Muscle of arm (tissue), 14 donors: ENCODE measurements at places on chromosomes 13 and 19.

DNA sequence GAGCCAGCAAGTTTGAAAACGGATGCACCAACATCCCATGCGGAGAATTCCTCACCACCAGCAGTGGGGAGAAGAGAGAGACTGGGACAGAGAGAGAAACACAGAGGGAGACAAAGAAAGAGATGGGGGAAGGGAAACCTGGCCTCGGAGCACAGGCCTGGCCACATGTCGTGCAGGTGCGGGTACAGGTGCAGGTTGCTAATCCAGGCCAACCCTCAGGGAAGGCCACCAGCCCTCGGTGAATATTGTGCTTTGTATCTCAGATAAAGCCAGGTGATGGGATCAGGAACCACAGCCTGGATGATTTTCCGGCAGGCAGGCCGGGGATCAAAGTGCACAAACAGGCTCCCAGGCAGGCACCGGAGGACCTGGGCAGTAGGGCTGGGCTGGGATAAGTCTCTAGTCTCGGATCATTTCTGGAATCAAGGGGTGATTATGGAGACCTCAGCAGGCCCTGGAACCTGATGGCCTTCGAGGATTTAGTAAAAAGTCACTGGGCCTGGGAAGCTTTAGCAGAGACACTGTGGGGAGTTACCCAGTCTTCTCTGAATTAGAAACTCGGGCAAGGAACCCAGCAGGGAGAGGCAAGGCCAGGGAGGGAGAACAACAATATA, 3.7 kb downstream of the GAS6 start:
- no peak for DNase-seq

GRCh38 chr19:13459351-13459750, 46.9 kb downstream of the CACNA1A start:
- no peak for DNase-seq

DNA sequence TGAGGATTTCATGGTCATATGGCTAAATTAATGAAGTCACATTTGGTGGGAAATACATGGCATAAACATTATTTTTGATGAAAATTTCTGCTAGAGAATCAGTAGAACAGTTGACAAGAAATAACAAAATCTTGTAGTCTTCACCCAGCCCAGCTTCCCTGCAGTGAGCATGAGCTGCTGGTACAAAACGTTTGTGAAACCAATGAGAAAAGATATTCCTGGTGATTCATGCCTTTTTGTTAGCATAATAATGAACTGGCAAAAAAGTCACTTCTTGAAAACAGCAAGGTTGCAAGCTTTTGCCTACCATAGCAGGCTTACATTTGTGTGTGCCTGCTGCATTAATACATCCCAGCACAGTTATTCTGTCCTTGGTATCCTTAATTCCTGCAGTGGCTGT, 475.9 kb upstream of the HTR2A start:
- no peak for DNase-seq

GRCh38 chr19:1362387-1363257, 21.1 kb upstream of the NDUFS7 start:
- DNase-seq, result no peak

GRCh38 chr19:44818466-44819031, 9.6 kb downstream of the BCAM start:
- no peak for DNase-seq

- peak; percentile 87 for DNase-seq
Measured at GRCh38 chr19:46944918-46945628, 74.6 kb upstream of the NPAS1 start.

DNA sequence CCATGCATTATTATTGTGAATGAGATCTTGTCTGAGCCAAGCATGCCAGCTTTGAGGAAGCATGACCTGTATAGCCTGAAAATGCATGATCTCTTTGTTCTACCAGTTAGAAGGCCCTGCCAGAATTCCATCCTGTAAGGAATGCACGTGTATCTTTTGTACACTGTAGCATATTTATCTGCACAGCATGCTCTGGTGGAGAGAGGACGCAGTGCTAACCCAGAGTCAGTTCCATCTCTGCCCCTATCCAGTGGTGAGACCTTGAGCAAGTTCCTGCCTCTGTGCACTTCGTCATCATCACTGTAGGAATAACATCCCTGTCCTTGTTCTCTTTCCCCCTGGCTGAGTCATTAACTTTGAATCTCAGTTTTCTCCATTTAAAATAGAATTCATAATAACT, 233.8 kb downstream of the SLC7A1 start:
- no peak for DNase-seq

DNA sequence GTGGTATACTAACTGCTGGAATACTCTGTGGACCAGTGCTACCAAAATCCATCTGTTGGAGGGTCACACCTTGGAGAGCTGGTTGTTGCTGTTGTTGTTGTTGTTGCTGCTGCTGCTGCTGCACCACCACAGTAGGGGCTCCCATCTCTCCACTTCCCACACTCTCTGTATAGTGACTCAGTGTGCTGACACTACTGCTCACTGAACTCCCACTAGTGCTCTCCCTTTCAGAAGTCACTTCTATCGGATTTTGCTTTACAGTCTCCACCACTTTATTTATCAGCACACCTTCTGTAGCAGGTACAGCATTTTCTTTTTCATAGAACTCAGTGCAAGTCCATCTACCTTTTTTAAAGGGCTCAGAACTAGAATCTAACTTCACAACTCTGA, 1.7 kb downstream of the TSC22D1 start:
- DNase-seq, result no peak

GRCh38 chr13:70864731-70865130, 756.5 kb upstream of the KLHL1 start:
- no peak for DNase-seq

DNA sequence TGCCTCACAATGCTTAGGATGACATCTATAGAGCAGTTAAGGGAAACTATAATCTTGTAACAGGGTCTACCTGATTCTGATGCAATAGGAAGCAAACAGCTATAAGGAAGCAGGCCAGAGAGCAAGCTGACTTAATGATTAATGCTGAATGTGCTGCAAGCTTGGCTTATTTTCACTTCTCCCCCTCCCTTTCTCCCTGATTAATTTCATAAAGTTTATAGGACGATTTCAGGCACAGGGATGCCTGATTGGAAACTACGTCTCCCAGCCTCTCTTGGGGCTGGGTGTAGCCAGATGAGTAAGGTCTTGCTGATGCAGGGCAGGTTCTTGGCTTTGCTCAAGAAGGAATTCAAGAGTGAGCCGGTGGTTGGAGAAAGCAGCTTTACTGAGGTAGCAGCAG, 82.8 kb upstream of the MRI1 start:
- DNase-seq, result no peak

DNA sequence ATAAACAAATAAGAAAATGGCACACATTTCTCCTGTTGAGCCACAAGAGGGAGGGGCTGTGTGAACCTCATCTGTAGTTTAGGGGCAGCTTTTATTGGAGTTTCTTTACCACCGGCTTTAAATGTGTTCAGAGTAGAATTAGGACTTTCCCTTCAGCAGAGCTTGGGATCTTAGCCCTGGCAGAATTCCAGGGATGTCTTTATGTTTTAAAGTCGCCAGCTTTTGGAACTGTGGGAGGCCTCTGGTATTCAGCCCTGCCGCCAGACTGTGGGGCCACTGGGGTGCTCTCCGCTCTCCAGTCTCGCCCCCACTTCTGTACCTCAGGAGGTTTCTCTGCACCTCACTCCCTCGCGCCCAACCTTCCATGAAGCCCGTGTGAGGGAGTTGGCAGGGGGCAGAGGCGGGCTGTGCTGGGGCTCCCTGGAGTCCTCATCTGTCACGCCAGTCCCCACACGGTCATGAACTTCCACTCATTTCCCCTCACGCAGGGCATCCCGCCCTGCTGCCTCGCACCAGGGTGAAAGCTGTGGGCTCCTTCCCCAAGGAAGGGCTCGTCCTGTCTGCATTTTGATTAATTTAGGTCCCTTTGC, 31.5 kb downstream of the CCDC8 start:
- DNase-seq, result no peak

GRCh38 chr19:1910177-1910576, 5.0 kb downstream of the ADAT3 start:
- DNase-seq, result no peak
